ENCODE measurements at places on chromosomes 5 and 9.

- no peak for DNase-seq
Observed at GRCh38 chr9:93185266-93186214, 1.6 kb downstream of the WNK2 start.

- no peak for DNase-seq
Observed at GRCh38 chr5:14730881-14731280, 66.4 kb downstream of the OTULIN start.

DNA sequence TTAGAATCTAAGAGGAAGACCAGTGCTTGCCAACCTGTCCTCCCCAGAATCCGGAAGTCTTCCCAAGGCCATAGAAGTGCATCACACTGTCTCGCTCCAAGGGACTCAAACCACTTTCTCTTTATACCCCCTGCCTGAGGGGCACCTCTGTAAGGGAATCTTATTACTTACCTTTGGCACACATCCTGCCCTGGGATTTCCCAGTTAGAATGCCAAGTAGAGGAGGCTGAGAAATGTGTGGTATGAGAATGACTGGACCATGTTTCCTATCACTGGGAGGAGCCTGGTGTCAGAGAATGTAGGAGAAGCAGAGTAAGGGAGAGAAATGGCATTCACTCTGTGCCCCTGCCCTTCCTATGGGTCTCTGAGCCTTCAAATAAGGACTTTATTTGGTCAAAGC lies 85.8 kb downstream of the AOPEP start:
- DNase-seq, result no peak

- DNase-seq, result no peak
Observed at GRCh38 chr5:133730346-133730745, 118.0 kb upstream of the FSTL4 start.

- DNase-seq, result no peak
Observed at GRCh38 chr5:128546658-128547281, 8.7 kb upstream of the FBN2 start.

DNA sequence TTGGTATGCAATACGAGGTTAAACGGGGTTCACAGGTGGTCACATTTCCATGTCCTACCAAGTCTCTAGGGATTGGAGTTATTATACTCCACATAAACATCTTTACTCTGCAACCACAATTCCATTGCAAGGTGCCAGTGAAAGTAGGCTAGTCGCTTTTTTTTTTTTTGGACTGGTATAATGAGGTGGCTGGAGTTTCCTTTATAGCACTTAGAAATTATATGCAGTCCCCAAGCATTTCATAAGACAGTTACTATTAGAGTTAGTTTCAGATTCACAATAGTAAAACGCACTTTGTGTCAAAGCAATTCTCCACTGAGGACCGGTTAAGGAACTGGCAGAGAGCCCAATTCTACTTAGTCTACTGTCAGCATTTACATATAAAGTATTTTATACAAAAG lies 1.4 kb downstream of the MEF2C start:
- DNase-seq, result no peak

GRCh38 chr5:88716101-88716500 lies 166.9 kb downstream of the MEF2C start:
- DNase-seq, result no peak

DNA sequence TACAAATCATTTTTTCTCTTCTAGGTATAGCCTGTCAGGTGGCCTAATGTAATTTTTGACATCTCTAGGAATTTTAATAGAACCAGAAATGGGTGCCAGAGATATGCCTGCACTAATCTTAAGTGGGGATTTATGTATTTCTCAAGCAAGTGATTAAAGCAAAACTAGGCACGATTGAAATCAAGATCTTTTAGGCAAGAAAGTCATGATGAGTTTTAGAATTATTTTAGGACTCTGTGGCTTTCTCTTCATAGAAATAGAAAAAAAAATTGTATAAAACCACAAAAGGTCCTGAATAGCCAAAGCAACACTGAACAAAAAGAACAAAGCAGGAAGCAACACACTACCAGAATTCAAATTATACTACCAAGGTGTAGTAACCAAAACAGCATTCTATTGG lies 952 bp upstream of the AMACR start:
- DNase-seq, result no peak

DNA sequence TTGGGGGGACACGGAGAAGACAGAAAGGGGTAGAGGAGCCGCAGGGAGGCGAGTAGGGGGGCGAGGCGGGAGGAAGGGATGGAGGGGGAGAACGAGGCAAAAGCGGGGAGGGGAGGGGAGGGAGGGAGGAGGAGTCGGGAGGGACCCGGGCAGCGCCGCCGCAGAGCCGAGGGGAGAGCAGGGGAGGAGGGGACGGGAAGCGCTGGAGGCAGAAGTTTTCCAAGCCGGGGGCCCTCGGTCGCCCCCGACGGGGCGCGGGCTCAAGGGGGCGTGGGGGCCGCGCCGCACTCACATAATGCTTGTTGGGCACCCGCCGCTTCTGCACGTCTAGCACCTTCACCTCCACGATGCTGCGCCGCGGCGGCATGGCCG lies 353 bp downstream of the SH3PXD2B start:
- DNase-seq, result no peak

DNA sequence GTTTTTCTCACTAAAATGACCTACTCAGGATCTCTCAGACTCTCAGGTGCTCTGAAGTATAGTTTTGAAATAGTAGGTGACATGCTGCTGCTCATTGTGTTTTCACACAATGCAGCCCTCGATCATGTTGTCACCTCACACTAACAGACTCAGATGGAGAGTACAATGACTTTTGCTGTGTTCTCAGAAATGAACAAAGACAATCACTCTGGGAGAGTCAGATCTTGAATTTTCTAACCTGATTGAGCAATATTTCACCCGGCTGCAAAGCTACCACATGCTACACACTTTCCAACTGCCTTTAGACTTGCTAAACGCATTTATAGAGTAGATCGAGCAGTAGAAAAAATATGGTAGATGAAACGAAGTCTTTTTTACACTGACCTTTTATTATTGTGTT lies 113.4 kb downstream of the ST8SIA4 start:
- DNase-seq, result no peak

- no peak for DNase-seq
Observed at GRCh38 chr5:42131081-42131480, 206.0 kb downstream of the FBXO4 start.

- DNase-seq, result no peak
Observed at GRCh38 chr9:120436446-120436845, 143.5 kb downstream of the CDK5RAP2 start.

GRCh38 chr5:38692346-38692745 lies 135.9 kb upstream of the LIFR start:
- no peak for DNase-seq

- no peak for DNase-seq
Observed at GRCh38 chr5:154708846-154709245, 46.3 kb upstream of the LARP1 start.

- DNase-seq, result no peak
Observed at GRCh38 chr5:118791926-118792734, 196.2 kb downstream of the DTWD2 start.

- no peak for DNase-seq
Observed at GRCh38 chr9:7185612-7186011, 427.8 kb downstream of the KDM4C start.

DNA sequence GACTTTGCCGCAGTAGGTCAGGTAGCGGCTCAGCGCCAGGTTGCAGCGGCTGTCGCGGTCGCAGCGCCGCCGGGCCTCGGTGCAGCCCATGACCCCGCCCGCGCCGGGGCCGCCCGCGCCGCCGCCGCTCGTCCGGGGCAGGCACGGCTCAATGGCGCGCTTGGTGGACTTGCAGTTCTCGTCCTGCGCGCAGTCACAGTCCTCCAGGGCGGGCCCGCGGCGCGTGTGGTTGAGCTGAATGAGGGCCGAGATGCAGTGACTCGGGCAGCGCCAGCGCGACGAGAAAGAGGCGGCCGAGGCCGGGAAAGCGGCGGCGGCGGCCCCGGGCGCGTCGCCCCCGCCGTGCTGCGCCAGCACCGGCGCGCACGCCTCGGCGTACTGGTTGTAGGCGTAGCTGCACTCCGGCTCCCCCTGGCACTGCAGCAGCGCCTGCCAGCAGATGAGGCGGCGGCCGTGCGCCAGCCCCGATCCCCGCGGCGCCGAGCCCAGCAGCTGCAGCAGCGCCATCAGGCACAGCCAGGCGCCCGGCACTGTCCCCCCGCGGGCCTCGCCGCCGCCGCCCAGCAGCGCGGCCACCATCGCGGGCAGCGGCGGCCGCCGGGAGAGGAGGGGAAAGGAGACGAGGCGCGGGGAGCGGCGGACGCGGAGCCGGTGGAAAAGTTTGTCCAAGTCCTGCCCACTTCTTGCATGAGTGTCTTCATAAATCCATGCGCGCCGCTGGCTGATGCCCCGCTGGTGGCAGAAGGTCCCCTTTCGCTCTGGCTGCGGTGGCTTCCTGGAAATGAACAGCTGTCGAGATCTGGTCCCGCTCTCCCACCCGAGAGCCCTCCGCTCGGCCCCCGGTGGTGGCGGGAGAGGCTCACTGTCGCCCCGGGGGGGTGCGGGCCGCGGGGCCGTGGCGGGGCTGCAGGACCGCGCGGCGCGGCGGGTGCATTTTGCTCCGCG lies 833 bp downstream of the GAS1 start:
- DNase-seq, result peak; percentile 47

DNA sequence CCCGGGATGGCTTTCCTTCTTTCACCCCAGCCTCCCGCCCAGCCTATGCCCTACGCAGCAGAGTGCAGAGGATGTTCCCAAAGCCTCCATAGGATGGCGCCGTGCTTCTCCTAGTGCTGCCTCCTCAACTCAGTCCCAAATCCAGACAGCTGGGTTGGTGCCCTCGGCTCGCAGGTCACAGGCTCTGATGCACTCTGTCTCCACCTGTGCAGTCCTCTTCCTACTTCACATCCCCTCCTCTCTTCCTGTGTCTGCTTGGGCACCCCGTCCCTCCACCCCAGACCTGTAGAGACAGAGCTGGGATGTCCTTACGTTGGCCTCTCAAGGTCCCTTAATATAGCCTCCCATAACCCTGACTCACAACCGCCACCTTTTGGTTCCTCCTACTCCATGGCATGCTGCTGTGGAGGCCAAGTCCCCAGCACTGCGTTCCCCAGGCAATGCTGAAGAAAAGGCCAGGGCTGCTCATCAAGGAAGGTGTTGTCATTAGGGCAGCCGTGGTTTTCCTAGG lies 314.4 kb downstream of the GADD45G start:
- no peak for DNase-seq

GRCh38 chr9:121734465-121734864 lies 83.0 kb downstream of the DAB2IP start:
- no peak for DNase-seq

GRCh38 chr9:77194423-77194822 lies 17.1 kb downstream of the VPS13A start:
- no peak for DNase-seq

GRCh38 chr5:139275956-139276355 lies 17.6 kb upstream of the MATR3 start:
- DNase-seq, result no peak

GRCh38 chr5:14266171-14266570 lies 123.0 kb downstream of the TRIO start:
- DNase-seq, result no peak

- no peak for DNase-seq
Observed at GRCh38 chr9:137178201-137178938, 6.5 kb upstream of the TMEM210 start.

- DNase-seq, result no peak
Observed at GRCh38 chr5:181059297-181060230, 19.5 kb downstream of the BTNL9 start.

GRCh38 chr5:20972419-20972925 lies 984.5 kb upstream of the CDH18 start:
- DNase-seq, result no peak

Measured in HL-60 (cell line).